Esophagus squamous epithelium (tissue), 5 donors: ENCODE measurements at places on chromosomes 5 and 9.

DNA sequence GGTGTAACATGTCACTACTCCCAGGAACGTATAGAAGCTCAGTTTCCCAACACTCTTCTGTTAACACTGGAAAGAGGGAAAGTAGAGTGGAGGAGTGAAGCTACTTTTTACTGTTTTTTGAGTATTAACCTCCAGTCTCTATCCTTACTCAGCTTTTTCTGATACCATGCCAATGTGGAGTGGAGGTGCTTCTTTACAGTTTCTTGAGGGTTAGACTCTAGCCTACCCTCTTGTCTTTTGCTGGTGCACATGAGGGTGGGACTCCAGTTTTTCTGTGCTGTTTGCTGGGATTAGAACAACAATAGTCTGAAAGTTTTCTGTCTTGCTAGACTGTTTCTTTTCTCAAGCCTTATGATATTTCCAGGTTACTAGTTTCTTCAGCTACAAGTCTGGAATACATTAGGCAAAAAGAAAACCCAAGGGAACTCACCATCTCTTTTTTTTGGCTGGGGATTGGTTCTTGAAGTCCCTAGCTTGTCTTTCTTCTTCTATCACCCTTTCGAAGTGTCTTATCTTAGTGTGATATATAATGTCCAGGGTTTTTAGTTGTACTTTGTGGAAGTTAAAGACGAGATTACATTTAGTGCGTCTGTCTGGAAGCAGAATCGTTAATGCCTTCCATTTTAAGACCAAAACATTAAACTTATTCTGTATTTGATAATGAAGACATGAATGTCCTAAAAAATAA lies 35.9 kb downstream of the PRR16 start:
- H3K27ac ChIP-seq = no peak overlapping the region
- no peaks in the 10 kb centered on the region for H3K4me1 ChIP-seq
- DNase-seq = no peak

DNA sequence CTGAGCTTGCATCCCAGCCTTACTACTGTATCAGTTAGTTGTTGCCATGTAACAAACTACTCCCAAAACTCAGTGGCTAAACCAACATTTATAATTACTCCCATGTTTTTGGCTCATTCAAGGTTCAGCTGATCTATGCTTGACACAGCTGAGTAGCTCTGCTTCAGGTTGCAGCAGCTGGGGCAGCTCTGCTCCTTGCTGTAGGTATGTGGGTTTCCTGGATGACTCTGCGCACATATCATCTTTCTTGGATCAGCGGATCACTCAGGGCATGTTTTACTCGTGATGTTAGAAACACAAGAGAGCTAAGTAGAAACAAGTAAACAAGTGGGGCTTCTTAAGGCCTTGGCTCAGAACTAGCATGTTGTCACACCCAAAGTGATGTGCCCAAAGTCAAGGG lies 15.1 kb downstream of the TEK start:
- H3K27me3 ChIP-seq = no peaks in the 10 kb centered on the region
- no peak overlapping the region for H3K27ac ChIP-seq
- no peak overlapping the region for H3K4me3 ChIP-seq

DNA sequence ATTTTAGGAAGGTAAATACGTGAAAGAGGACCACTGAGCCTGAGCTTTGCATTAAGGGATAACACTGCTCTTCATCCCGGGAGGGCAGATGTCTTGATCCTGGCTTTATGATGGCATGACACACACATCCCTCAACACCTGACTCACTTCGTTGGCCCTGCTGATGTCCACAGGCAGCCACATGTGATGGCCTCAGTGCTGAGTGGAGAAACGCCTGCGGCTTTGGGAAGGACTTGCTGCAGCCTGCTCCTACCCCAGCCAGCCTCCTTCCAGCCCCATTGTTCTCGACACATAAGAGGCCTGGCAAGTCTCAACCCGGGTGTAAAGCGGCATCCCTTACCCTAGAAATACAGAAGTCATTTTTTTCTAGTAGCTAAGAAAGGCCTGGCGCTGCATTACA lies 169.0 kb downstream of the SYK start:
- H3K27ac ChIP-seq = peak overlapping the region; percentile 66
- H3K4me1 ChIP-seq = peaks cover 40% of the 10 kb centered on the region
- H3K4me3 ChIP-seq = no peak overlapping the region
- no peaks in the 10 kb centered on the region for H3K27me3 ChIP-seq
- no peaks in the 10 kb centered on the region for H3K36me3 ChIP-seq

DNA sequence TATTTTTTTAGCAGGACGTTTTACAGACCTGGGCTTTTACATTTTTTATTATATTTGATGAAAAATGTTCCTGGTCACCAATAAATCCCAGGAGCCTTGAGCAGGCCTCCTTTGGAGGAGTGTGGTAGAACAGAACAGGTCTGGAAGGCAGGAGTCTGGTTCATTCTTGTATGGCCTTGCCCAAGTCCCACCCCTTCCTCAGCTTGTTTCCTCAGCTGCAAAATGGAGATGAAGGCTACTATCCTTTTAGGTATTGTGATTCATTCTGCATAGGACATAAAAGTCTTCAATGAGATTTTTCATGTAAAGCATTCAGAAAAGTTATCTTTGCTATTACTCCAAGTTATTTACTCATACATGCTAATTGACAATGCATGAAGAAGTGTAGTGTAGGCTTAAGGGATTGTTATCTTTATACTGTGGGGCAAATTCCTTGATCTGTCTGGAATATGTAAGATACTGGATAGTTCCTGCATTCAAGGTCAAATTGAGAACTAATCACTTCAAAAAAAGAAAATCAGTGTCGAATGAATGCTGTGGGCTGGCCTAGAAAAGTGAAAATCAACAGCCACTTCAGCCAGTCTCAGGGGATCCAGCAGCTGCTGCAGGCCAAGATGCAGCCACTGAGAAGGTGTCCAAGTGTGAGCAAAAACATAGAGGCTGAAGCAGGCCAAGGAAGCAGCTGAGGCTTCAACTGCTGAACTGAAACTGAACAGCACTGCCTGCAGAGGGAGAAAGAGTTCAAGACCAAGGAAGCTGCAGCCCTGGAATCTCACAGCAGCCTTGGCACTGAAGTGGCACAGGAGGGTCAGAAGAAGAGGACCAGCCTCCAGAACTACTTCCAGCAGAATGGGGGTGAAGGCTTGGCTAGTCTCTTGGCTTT lies 15.5 kb upstream of the SLC36A3 start:
- no peak overlapping the region for H3K4me3 ChIP-seq
- H3K27me3 ChIP-seq = no peaks in the 10 kb centered on the region
- DNase-seq = no peak
- H3K4me1 ChIP-seq = peaks cover 4% of the 10 kb centered on the region
- no peak overlapping the region for H3K27ac ChIP-seq

DNA sequence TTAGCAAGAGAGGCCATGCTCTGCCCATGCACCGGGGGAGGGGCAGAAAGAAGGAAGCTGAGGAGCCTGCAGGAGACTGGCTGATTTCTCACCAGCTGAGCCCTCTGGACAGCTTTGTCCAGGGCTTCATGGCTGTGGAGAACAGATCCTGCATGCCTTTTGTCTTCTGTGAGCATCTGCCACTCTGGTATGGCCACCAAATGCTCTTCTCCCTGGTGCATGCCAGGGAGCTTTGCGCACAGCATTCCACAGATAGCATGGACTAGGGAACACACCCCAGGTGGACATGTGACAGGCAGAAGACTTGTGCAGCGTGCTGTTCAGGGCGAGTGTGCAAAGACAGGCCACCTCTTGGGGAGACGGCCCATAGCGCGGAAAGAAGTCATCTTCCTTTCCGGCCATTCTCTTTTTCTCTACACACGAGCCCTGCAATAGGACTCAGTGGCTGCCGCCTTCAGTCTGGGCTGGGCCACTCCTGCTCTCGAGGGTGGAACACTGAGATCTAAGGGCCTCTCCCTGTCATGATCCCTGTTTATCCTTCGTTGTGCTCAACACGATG lies 56.7 kb downstream of the GADD45G start:
- peaks cover 8% of the 10 kb centered on the region for H3K27me3 ChIP-seq
- H3K27ac ChIP-seq = peak overlapping the region; percentile 73
- H3K36me3 ChIP-seq = no peaks in the 10 kb centered on the region
- peak overlapping the region; percentile 32 for H3K4me3 ChIP-seq
